Epithelial cell of prostate (primary cell): ENCODE measurements at places on chromosomes 7 and 10.

GRCh38 chr7:156094350-156095146 is 282.3 kb upstream of the SHH start:
- DNase-seq = no peak

DNA sequence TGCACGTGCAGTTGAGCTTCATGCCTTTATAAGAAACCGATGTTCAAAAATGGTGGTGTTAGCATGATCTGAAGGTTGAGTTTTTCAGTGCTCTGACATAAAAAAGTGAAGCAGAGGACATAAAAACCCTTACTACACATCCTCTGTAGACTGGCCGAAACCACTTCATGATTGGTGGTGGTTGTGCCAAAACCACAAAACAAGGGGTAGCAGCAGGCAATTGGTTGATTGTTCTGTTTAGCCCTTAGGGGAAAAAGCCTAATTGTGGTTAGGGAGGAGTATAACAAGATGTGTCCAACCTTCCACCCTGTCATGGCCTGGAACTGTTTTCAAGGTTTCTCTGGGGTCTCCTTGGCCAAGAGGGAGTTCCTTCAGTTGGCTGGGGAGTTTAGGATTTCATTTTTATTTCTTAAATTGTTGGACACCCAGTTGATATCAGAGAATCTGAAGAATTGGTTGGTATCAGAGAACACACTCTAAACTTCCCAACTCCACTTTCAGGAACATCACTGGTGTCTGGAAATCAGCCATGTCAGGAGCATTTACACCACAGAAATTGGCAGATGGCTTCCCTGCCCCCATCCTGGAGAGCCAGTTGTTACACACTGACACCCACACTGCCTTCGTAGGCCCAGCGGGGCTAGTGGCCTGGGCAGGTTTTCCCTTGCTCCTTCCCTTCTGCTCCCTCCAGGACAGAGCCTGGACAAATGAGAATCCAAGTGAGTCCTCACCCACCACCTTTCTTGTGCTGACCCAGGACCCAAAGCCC is 18.8 kb downstream of the MRPS24 start:
- no peak for DNase-seq

DNA sequence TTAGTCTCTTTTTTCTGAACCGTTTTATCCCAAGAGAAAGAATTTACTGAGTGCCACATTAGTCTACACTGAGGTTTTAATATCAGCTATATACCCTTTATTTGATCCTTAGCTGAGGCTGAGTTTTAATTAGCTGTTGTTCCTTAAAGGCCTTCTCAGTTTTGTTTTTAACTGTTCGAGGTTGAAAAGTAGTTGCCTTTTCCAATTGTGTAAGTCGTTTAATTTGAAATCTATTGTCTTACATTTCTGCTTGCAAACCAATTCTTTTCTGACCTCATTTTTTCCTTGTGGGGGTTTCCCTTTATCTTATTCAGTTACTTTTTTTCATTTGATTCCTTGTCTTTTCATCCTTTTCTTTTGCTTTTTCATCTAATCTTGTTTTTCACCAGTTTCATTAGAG is 30.8 kb downstream of the UMAD1 start:
- no peak for DNase-seq

- no peak for DNase-seq
These were observed 288.7 kb downstream of the LRMDA start for GRCh38 chr10:75720157-75720556.

DNA sequence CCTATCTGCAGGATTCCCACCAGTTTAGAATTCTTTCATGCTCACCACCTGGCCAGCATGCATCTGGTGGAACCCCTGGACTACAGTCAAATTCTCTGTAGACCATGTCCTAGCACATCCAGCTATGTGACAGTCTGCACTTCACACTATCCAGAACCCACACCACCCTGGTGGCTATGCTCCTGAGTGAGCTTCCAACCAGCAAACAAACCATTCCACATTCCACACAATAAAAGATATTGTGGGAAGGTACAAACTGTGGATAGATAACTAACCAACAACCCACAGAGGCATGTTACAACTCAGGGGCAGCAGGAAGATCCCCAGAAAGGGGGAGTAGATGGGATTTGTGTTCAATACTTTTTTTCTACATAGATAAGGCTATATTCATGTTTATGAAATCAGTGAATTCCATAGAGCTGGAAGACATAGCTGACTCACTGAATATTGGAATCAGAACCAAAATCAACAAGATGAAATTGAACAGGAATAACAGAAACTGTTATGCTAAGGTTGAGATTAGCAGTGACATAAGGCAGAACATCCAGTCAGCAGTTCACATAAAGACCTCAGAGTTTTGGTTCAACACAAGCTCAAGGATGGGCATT is 72.5 kb downstream of the LRRC17 start:
- no peak for DNase-seq

GRCh38 chr10:132453470-132453861 is 56.5 kb downstream of the PWWP2B start:
- no peak for DNase-seq

DNA sequence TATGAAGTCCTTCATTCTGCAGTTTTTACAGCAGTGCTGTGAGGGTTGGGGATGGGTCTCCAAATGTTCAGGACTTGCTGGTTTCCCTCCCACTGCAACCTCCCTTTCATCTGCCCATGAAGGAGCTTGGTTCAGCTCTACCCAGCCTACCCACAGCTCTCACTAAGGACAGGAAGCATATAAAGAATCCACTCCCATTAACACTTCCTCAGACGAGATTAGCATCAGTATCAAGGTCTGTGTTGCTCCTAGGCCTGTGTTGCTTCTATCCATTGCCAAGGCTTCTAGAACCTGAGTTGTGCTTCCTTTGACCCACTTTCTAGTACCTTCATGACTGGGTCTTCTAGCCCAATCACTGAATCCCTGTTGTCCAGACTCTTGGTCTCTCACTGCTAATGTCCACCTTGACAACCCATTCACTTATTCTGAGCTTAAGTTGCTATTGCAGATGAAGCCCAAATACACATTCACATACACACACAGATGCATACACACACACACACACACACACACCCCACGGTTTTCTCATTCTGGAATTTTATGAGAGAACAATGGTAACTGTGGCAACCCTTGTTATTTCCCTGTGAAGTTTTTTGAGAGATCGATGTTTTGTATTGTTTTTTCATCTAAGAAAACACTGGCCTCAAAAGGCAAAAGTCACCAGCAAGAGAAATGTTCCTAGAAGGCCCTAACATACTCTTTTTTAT is 248.1 kb downstream of the MTERF1 start:
- DNase-seq = no peak

DNA sequence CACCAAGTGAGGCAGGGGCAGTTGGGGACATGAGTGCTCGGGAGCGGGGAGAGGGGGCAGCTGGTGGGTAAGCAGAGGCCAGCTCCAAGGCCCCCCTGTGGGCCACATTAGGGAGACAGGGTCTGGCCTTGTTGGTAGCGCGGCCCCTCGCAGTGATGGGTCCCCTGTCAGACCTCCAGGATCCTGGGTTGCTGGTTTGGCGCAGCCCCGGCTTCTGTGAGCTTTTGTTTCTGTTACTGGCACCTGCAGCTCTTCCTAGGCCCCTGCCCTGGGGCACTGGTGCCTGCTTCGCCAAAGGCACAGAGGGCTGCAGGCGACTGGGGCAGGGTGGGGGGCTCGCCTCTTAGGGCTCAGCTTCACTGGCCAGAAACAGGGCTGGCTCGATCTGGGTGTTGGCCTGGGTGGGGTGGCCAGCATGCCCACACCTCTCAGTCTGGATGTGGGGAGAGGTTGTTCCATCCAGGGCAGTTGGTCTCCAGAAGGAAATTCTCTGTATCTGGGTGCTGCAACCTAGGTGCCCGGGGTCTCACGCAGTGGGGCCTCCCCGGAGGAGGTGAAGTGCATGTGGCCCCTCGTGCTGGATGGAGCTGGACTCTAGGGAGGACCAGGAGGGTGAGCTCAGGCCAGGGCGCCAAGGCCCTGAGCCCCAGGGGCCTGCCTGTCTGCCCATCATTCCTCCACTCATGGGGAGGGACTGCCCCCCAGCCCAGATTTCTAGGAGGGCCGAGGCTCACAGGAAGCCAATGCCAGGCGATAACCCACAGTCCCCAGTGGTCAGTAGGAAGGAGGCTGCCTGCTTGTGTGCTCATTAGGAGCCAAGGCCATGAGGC is 138.6 kb downstream of the LHPP start:
- no peak for DNase-seq

DNA sequence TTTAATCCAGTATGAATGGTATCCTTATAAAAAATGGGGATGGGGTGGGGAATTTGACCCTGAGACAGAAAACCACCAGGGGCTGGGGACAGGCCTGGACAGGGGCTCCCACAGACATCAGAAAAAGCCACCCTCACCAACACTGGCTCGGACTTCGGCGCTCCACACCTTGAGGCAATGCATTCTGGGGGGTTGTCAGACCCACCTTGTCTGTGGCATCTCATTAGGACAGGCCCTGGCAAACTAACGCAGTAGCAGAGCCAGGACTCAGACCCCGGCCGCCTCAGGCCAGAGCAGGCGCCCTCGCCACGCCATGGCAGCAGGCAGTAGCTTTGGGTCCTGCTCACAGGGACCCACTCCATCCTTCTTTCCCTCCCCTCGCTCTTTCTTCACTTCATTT is 160.1 kb downstream of the CCDC3 start:
- DNase-seq = no peak

DNA sequence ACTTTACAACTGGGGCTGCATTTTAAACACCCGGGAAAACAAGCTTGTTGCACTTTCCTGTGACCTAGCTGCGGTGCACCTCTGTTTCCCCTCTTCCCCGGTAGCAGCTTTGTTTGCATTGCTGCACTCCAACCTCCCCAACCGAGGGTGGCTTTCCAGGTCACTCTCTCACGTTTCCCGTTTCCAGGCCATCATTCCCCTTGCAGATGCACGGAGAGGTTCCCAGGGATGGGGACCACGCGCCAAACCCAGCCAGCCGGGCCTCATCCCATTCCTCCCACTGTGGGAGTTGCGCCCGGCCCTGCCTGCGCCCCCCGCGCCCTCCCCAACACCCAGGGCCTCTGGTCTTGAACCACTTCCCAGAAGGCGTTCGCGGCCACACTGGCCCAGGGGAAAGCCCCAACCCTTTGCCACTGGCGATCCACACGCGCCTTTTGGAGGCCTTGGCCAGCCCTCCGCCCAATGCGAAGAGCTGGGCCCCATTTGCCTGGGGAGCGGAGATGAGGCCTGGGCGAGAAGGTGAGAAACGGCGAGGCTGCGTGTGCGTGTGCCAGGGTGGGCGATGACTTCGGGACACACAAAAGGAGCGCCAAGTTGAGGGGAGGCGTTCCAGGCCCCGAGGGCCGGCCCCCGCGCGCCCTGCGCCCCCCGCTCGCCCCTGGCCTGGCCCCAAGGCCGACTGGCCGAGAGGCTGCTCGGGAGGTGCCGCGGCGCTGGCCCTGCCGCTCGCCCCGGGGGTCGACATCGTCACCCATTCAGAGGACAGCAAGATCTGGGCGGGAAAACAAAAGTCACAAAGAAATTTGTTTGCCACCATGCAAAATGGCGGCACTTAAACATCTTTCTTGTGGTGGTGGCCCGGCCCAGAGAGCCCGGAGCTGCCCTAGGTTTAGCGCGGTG is 15.9 kb downstream of the SKIDA1 start:
- DNase-seq = no peak

DNA sequence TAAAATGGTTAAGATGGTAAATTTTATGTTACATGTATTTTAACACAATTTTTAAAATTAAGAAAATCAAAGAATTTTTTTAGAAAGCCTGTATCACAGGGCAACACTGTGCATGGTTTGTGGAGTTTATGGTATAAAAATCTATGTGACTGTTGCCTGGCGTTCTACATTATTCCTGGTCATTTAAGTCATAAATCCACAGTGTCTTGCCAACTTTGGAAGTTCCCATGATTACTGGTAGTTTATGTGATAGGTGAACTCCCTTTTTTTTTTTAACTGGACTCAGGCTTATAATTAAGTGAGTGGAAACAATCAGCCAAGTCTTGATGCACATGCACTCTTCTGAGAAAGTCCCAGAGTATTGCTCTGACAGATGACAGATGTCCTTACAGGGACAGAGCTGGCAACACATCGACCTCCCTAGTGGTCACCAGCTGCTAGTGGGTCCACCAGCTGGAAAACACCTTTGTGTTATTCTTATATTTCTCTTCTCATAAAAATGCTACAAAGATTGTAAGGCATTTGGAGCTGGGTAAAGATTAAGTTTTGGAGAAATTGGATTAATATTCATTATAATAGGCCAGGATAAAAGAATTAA is 8.8 kb upstream of the STN1 start:
- DNase-seq = no peak

- DNase-seq = no peak
These were observed 389.2 kb upstream of the KLF6 start for GRCh38 chr10:4174197-4174596.

DNA sequence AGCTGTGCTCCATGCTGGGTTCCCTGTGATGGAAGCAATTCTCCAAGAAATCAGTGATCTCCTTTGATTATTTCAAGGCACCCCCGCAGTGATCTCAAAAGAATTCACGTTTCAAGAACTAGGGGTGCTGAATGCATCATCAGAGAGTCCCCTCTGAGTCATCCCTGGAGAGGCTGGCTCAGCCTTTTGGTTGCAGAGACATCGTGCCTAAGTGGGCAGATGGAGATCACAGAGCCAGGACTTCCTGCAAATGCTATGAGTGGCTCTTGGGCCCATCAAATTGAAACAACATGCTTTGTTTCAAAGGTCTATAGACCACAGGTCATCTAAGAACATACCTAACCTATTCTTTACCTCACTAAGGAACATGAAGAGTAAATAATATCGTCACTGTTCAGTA is 41.5 kb upstream of the PLEKHA1 start:
- no peak for DNase-seq

DNA sequence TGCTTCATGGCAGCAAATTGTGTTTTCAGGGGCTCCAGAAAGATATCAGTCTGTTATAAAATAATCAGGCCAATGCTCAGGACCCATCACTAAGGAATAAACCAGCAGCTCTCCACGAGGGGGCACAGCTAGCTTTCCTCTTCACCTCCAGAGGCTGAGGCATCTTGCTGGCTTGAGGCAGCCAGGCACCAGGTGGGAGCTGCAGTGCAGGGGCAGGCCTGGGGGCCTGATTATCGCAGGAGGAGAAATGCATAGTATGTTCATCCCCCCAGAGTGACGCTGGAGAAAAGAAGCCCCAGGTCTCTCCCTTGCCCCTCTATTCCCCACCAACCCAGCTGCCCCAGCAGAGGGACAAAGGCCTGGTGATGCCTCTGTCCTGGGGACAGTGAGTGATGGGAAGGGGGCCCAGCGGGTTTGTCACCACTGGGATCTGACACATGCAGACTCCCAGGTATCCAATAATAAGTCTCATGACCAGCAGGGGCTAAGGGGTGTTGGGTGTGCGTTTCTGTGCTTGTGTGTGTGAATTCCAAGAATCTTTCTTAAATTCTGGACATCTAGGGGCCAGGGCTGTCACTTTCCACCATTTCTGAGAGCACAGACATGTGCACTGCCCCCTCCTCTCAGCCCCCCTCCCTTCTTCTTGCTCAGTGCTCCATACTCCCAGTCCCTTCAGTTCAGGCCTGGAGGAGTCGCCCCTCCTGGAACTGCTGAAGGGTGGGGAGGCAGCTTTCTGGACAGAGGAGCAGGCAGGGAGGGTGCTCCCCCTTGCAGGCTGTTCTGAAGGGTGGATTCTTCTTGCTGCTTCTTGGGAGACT is 128.1 kb upstream of the FAM20C start:
- DNase-seq = no peak
